ENCODE measurements at places on chromosomes 2 and 18.

- H3K27ac ChIP-seq, result peak overlapping the region; percentile 3
- no peaks in the 10 kb centered on the region for H3K36me3 ChIP-seq
- no peak for DNase-seq
These were observed 4.0 kb upstream of the RTN4 start for GRCh38 chr2:55054106-55054875.

GRCh38 chr18:49745045-49746014 is 68.0 kb downstream of the ACAA2 start:
- H3K27ac ChIP-seq, result no peak overlapping the region
- H3K4me3 ChIP-seq, result no peak overlapping the region

DNA sequence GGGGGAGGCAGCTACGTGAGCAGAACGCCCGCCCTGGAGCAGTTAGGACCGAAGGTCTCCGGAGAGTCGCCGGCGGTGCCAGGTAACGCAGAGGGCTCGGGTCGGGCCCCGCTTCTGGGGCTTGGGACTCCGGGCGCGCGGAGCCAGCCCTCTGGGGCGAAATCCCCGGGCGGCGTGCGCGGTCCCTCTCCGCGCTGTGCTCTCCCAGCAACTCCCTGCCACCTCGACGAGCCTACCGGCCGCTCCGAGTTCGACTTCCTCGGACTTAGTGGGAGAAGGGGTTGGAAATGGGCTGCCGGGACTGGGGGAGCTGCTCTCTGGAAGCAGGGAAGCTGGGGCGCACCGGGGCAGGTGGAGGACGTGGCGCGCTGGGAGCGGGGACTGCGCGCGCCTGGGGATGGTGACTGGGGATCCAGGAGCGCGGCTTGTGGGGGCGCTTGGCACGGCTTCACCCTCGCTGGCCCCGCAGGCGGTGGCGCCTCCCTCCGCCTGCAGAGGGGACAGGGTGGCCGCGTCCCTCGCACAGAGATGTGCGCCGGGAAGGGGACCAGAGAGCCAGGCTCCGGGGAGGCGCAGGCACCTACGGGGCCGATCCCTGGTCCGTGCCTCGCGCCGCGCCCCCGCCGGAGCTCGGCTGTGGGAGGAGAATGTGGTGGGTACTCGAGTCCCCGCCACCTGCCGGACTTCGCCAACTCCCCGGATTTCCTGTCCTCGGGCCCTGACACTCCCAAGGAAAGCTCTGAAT is 688 bp downstream of the CDH20 start:
- H3K4me3 ChIP-seq, result no peak overlapping the region
- no peaks in the 10 kb centered on the region for H3K36me3 ChIP-seq
- no peaks in the 10 kb centered on the region for H3K4me1 ChIP-seq
- H3K27ac ChIP-seq, result no peak overlapping the region

DNA sequence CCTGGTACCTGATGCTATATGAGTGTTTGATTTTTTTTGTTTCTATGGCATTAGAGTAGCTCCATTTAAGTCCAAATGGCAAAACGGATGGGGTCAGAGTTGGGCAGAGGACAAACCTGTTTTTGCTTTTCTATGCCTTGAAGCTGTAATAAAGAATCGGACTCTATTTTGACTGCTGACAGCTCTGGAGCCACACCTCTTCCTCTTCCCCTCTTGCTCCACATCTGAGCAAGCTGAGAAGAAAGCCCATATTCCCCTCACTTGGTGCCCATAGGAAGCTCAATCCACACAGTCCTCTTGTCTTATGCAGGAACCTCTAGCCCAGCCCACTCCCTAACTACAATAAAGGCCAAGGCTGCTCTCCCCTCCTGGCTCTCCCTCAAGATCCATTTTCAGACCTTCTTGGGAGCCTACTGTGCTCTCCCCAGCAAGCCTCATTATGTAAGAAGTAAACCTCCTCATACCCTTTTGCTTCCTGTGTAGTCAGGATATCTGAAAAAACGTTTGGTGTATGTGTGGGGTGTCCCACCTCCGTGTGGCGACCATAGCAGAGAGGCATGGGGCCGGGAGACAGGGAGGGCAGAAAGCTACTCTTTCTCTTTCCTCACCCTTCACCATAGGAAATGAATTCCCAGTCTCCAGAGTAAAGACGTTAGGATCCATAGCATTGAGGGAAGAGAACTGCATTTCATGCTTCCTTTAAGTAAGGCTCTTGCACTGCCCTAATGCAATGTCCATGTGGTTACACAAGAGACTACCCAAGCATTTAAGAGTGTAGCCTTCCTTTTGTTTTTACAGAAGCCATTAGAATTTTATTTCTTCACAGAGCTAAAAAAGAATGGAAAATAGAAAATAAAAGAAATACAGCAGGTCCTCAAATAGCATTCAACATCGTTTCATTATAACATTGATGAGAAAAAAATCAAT is 41.9 kb upstream of the RAPGEF4 start:
- no peaks in the 10 kb centered on the region for H3K27me3 ChIP-seq
- H3K36me3 ChIP-seq, result no peaks in the 10 kb centered on the region
- H3K4me3 ChIP-seq, result no peak overlapping the region
- no peak for DNase-seq

DNA sequence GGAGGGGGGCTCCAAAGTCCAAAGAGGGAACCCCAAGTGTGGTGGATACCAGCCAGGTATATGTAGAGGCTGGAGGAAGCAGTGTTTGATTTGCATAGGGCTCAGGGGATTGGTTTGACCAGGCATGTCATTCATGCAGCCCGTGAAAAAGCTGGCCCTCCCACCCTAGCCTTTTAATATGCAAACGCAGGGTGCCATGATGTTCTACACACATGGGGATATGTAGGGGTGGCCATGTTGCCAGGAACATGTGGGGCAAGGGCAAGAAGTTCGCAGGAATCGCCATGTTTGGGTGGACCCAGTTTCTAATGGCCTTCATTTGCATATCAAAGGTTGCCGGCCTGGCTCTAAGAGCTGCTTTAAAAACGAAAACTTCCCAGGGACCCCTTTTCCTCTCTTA is 33.6 kb downstream of the B3GNT7 start:
- no peaks in the 10 kb centered on the region for H3K4me1 ChIP-seq
- no peak overlapping the region for H3K27ac ChIP-seq
- no peak for DNase-seq
- no peaks in the 10 kb centered on the region for H3K36me3 ChIP-seq
- no peak overlapping the region for H3K4me3 ChIP-seq

GRCh38 chr2:168545439-168546082 is 89.5 kb downstream of the CERS6 start:
- H3K27me3 ChIP-seq, result no peaks in the 10 kb centered on the region
- no peak overlapping the region for H3K4me3 ChIP-seq
- H3K27ac ChIP-seq, result no peak overlapping the region
- no peak for DNase-seq
- H3K36me3 ChIP-seq, result no peaks in the 10 kb centered on the region
- no peaks in the 10 kb centered on the region for H3K4me1 ChIP-seq

DNA sequence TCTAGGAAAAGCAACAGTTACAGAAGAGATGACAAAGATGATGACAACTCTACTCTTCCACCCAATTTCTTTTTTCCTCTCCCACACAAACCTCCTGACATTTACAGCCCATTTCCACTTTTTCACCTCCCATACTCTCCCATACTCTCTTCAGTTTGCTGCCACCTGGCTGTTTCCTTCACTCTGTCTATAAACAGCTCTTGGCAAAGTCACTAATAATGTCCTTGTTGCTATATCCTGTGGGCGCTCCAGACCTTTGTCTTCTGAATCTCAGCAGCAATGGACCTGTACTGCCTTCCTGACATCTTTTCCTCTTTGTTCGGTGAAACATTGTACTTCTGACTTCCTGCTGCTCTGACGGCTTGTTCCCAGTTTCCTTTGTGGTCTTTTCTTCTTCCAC is 60.7 kb upstream of the CAVIN2 start:
- DNase-seq, result no peak
- H3K27me3 ChIP-seq, result no peaks in the 10 kb centered on the region
- no peak overlapping the region for H3K4me3 ChIP-seq

DNA sequence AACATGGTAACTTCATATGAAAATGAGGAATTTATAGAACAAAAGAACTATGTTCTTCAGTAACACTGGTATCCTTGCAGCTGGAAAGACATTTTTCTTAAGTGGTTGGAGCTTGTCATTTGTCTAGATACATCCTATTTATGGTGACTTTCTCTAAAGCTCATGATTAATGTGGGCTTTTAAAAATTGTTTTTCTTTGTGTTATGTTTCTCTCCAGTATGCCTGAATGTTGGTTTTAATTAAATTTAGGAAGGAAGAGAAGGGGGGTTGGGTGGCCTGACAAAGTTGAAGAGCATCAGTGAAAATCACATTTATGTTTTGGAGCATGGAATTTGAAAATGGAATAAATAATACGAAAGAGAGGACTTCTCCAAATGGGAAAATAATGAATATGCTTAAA is 457.1 kb upstream of the ETAA1 start:
- no peaks in the 10 kb centered on the region for H3K27me3 ChIP-seq
- no peaks in the 10 kb centered on the region for H3K4me1 ChIP-seq
- no peak for DNase-seq
- H3K36me3 ChIP-seq, result no peaks in the 10 kb centered on the region
- H3K4me3 ChIP-seq, result no peak overlapping the region
- no peak overlapping the region for H3K27ac ChIP-seq

- H3K27me3 ChIP-seq, result no peaks in the 10 kb centered on the region
- H3K27ac ChIP-seq, result no peak overlapping the region
- no peak overlapping the region for H3K4me3 ChIP-seq
- no peaks in the 10 kb centered on the region for H3K4me1 ChIP-seq
- no peaks in the 10 kb centered on the region for H3K36me3 ChIP-seq
- no peak for DNase-seq
These were observed 20.7 kb downstream of the SP140 start for GRCh38 chr2:230246206-230246605.

DNA sequence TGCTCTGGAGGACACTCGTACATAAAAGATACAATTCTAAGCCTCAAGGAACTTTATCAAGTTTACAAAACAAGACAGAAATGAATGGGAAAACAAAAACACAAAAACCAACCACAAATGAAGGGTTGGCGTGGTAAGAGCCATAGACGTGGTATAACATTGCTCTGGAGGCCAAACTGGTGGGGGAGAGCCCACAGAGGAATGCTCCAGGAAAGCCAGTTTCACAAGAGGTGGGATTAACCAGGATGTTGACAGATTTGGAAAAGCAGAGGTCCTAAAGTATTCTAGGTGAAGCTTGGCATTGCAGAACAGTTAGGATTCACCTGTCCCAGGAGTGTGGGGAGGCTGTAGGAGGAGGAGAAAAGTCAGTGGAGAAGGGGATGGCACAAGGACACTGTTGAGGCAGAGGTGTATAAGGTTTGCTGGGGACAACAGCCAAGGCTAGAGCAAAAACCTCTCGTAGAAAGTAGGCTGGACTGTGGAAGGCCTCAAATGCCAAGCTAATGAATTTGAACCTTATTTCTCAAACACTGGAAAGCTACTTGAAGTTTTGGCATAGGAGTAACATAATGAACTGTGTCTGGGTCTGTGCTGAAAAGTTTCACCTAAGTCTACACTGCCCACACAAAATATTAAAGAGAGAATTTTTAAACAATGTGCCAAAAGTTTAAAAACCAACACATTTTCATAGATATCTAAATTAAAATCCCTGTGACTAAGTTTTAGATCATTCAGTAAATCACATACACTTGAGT is 135.1 kb downstream of the THADA start:
- no peak for DNase-seq
- H3K4me1 ChIP-seq, result no peaks in the 10 kb centered on the region
- no peak overlapping the region for H3K4me3 ChIP-seq
- H3K36me3 ChIP-seq, result no peaks in the 10 kb centered on the region

DNA sequence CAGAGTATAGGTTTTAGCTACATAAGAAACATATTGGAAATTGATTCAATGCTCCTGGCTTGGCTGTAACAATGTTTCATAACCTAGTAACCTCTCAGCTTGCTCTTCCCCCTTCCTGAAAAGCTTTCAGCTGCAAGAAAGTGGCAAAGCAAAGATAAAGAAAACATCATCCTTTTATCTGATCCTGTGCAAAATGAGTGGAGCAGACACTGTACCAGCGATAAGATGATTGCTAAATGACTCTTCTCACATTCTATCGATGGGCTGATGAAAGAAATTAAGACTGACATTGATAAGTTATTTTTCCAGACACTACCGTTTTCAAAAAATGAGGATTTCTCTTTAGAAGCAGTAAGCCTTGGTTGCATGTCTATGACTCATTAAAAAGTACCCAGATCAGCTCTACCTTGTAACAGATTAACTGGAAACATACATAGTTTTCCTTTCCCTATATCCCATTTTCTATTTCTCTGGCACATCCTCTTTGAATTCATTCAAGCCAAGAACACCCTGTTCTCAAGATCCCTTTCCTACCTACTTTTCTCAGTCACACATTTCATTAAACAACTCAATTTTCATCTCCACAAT is 87.1 kb upstream of the LYPD1 start:
- no peak for DNase-seq
- no peaks in the 10 kb centered on the region for H3K4me1 ChIP-seq
- H3K27ac ChIP-seq, result no peak overlapping the region
- H3K36me3 ChIP-seq, result no peaks in the 10 kb centered on the region

GRCh38 chr2:44524347-44524926 is 162.7 kb downstream of the CAMKMT start:
- H3K27ac ChIP-seq, result no peak overlapping the region
- no peaks in the 10 kb centered on the region for H3K4me1 ChIP-seq
- no peak for DNase-seq
- no peaks in the 10 kb centered on the region for H3K36me3 ChIP-seq
- H3K27me3 ChIP-seq, result no peaks in the 10 kb centered on the region

DNA sequence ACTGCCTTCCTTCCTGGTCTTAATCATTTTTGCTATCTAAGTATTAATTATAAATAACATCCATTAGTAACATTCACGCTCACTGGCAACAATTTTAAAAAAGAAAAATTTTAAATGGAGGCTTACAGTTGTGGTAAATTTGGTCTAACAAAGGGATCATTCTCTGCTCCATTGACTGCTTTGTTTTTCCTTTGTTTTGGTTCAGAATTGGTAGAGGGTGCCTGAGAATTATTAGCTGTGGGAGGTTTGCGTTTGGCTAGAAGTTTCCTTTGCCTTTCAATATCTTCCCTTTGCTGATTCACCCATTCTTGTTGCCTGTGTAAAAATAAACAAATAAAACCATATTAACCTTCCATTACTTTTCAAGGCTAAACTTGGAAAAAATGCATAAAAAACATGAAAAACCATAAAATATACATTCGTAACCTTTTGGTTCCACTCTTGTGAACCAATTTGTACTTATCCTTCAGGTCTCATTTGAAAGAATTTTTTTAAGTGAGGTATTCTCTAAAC is 114.6 kb downstream of the TLK1 start:
- H3K36me3 ChIP-seq, result peaks cover 89% of the 10 kb centered on the region
- H3K4me3 ChIP-seq, result no peak overlapping the region
- no peak overlapping the region for H3K27ac ChIP-seq
- DNase-seq, result no peak
- H3K27me3 ChIP-seq, result no peaks in the 10 kb centered on the region
